ENCODE measurements at places on chromosomes 7 and 10.

DNA sequence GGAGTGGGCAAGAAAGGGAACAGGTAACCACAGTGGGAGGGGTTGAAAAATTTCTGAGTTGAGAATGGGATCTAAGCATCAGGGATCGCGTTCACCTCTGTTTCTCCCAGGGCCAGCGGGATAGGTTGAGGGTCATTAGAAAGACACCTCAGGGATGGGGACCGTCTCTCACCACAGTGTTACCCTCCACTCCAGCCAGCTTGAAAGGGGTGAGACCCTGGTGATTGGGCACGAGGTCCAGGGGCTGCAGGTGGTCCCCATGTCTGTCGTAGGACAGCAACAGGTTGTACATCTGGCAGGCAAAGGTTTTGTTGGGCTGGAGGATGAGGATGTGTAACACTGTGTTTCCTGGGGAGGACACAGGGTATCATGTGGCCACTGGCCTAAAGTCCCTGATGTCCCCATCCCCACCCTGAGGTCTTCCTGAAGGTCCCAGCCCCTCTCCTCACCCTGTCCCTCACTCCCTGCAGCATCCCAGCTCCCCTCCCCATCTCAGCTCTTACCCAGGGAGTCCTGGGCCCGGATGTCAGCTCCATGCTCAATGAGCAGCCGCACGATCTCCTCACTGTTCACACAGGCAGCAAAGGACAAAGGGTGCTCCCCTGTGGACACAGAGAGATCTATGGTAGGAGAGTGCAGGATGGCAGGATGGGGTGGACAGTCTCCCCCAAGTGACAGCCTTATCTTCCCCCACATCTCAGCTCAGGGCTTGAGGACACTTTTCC is 9.1 kb downstream of the TRPV6 start:
- no peak for DNase-seq

DNA sequence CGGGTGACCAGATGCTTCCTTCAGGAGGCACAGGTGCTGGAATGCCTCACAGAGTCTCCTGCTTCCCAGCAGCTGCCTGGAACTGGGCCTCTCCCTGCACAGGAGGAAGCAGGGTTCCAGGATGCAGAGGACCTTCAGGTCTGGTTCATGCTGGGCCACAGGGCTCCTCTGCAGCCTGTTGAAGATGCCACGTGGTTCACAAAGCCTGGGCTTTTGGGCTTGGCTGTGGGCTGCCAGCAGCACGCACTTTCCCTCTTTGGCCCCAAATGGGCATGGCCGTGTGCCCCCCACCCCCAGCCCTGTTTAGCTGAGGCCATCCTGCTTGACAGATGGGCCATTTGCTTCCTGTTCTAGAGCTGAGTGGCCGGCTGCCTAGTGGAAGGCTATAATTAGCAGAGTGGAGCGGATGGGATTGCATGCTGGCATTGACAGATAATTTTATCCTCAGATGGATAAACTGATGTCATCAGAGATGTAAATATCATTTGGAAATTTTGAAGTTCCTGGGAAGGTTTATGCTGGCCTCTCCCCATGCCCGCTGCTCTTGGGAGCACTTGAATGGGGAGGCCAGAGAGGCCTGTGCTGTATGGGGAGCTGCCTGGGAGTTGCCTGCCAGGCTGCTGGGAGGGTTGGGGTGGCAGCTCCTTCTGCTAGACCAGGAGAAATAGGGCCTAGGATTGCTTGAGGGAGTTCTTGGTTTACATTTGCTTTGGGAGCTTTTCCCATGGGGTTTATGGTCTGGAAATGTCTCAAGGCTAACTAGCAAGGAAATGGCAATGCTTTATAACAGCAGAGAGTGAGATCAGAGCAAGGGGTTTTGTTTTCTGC is 28.2 kb downstream of the TSPAN15 start:
- DNase-seq, result peak; percentile 86

GRCh38 chr10:47243356-47243755 is 56.6 kb upstream of the GDF10 start:
- no peak for DNase-seq

DNA sequence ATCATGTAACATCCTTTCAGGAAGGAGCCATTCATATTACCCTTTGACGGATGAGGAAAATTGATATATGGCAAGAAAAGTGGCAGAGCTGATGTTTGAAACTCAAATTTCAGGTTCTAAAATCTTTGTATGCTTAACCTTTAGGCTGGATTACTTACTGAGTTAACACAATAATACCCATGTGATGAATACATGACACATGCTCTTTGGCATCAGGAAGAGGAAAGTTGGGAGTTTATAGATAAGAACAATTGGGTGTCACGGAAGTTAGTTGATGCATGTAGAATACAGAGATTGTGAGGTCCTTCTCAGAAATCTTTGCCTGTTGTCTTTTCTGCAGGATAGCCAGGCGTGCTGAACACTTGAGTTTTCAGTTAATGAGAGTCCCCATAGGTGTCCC is 572.1 kb upstream of the POM121L12 start:
- no peak for DNase-seq

DNA sequence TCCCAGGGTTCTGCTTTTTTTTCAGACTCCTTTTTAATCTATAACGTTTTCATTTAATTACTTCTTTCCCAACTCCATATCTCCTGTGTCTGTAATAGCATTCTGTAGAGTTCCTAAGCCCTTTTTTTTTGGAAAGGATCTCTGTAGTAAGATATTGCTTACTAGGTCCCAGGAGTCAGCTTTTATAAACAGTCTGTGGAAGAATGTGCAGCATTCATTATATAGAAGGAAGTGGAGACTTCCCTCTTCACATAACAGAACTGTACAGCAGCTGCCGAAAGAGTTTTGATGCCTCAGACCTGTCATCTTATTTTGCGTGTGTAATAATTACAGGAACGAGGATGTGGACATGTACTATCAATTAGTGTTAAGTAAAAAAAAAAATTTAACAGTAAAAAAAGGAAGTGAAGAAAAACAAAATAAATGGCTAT is 7.4 kb upstream of the STEAP4 start:
- no peak for DNase-seq

DNA sequence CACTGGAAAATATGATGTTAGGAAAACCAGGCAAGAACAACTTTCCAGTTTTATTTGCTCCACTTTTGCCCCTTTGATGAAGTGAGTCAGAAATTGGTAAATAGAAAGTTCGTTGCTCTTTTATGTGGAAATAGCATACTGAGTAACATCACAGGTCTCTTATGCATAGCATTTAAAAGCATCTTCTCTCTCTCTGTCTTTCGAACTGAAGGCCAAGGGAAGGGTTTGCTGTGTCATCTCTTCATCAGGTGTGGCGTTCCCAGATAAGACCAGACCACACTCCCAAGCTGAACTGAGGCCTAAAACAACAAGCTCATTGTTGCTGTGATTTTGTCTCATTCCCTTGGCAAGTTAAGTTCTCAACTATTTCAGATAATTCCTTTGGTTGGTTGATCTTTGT is 131.8 kb upstream of the GRB10 start:
- DNase-seq, result no peak

- DNase-seq, result no peak
Observed at GRCh38 chr10:77114181-77114821, 523.3 kb downstream of the KCNMA1 start.

DNA sequence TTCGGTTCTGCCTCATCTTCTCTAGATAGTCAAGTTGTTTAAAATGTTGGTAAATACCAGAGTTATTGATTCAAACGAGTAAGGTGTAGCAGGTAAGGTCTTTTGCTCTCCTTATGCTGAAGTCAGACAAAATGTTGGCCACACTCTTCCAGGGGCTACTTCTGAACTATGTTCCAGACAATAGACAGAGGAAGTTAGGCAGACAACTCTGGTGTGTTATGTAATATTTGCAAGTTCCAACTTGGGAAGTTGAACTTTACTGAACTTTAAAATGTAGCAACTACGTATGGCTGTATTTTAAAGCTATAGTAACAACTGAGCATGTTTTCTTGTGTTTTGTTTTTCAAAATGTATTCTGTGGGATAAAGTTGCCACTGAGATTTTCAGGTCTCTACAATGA is 125.7 kb upstream of the NEBL start:
- no peak for DNase-seq

- DNase-seq, result no peak
Observed at GRCh38 chr10:114911052-114911711, 26.8 kb upstream of the TRUB1 start.

- DNase-seq, result no peak
Observed at GRCh38 chr10:45376371-45376801, 2.4 kb downstream of the ALOX5 start.

GRCh38 chr10:67527351-67527750 is 168.6 kb downstream of the CTNNA3 start:
- no peak for DNase-seq

All from NCI-H446 (cell line).